Progenitor cell of endocrine pancreas (in vitro differentiated cells): ENCODE measurements at places on chromosomes 7 and 10.

GRCh38 chr10:67784474-67784873, 53.5 kb downstream of the DNAJC12 start:
- DNase-seq, result no peak

DNA sequence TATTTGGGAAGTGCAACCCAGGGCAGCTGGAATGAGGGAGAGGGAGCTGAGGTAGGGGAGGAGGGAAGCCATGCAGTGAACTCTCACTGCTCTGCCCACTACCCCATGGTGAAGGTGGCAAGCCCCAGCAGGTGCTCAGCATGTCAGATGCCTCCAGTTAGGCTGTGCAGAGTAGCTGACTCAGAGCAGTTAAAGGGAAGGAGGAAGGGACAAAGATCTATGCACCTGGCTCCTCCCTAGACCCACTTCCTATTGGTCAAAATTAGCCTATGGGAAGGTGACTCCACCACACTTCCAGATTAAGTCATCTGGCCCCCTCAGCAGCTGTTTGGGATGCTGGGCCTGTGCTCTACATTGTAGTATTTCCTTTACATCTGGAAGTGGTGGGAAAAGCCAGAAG, 125.7 kb upstream of the MTPN start:
- DNase-seq, result no peak

DNA sequence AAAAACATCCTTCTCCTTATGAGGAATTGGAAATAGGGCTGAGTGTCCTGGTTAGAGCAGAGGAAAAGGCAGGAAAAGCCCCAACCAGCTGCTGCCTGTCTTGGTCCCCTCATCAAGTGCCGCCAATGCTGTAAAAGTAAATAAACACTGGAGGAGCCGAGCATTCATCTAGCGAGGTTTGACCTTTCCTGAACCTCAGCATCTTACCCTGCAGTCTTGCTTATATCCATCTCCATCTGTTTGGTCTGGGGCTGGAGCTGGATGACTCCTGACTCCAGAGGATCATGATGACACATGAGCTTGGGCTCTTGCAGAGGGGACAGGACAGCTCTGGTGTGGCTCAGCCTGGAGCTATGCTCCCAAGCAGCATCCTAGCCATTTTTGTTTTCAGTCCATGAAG, 501.1 kb downstream of the TNS3 start:
- DNase-seq, result no peak

- DNase-seq, result no peak
These were observed 34.3 kb downstream of the SLC25A13 start for GRCh38 chr7:96287559-96287958.

DNA sequence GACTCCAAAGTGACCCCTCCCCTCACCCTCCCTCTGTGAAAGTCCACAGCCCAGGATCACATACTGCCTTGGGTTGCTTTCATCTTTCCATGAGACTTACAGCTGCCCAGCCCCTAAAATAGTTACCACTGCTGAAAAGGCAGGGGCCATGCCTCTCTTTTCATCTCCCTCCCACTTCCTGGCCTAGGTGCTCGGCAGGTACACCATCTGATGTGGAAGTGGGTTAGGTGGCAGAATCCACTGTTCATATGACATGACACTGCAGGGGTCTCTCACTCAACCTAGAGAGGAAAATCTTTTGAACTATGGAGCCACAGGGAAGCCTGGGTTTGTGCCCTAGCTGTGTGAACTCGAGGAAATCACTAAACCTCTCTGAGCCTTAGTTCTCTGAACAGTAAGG, 38.8 kb upstream of the ADO start:
- no peak for DNase-seq
